ENCODE measurements at places on chromosomes 5 and 9.

GRCh38 chr9:89781838-89782540 is 177.2 kb downstream of the GADD45G start:
- no peak for DNase-seq

GRCh38 chr9:137255448-137256114 is 454 bp downstream of the NELFB start:
- DNase-seq: no peak

DNA sequence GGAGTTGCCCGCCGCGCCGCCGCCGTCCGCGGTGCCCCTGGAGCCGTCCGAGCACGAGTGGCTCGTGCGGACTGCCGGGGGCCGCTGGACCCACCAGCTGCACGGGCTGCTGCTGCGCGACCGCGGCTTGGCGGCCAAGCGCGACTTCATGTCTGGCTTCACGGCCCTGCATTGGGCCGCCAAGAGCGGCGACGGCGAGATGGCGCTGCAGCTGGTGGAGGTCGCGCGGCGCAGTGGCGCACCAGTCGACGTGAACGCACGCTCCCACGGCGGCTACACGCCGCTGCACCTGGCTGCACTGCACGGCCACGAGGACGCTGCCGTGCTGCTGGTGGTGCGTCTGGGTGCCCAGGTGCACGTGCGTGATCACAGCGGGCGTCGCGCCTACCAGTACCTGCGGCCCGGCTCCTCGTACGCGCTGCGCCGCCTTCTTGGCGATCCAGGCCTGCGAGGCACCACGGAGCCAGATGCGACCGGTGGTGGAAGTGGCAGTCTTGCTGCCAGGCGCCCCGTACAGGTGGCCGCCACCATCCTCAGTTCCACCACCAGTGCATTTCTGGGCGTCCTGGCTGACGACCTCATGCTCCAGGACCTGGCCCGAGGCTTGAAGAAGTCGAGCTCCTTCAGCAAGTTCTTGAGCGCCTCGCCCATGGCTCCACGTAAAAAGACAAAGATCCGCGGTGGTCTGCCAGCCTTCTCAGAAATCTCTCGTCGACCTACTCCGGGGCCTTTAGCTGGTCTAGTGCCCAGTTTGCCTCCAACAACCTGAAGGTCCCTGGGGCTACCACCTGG is 1.6 kb downstream of the SOWAHA start:
- no peak for DNase-seq

- no peak for DNase-seq
Observed at GRCh38 chr5:72144762-72145161, 37.5 kb downstream of the MAP1B start.

DNA sequence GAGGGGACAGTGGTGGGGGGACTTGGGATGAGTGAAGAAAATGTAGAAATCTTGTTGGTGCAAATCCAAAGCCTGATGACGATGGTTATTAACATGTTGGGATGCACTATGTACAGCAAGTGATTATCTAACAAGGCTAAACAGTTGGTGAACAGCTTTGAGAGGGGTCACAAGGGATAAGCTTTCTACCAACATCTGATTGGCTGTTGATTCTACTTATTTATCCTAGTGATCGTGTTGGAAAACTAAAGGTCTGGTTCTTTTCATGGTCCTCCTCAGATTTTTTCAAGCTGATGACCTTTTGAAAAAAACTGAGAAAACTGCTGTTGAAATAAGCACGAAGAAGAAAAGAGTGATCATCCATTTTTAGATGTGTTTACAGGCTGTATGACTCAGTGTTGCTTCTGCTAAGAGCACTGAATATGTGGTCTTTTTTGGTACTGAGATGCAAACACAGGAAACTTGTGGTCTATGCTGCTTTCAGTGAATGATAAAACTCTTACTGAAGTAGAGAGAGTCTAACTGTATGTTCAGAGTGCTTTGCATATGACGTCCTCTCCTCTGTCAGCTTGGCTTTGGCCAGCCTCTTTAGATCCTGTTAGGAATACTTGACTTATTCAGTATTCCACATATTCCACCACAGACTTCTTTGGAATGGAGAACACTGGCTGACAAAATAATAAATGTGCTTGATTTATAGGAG is 174.8 kb downstream of the SLF1 start:
- DNase-seq: peak; percentile 10

DNA sequence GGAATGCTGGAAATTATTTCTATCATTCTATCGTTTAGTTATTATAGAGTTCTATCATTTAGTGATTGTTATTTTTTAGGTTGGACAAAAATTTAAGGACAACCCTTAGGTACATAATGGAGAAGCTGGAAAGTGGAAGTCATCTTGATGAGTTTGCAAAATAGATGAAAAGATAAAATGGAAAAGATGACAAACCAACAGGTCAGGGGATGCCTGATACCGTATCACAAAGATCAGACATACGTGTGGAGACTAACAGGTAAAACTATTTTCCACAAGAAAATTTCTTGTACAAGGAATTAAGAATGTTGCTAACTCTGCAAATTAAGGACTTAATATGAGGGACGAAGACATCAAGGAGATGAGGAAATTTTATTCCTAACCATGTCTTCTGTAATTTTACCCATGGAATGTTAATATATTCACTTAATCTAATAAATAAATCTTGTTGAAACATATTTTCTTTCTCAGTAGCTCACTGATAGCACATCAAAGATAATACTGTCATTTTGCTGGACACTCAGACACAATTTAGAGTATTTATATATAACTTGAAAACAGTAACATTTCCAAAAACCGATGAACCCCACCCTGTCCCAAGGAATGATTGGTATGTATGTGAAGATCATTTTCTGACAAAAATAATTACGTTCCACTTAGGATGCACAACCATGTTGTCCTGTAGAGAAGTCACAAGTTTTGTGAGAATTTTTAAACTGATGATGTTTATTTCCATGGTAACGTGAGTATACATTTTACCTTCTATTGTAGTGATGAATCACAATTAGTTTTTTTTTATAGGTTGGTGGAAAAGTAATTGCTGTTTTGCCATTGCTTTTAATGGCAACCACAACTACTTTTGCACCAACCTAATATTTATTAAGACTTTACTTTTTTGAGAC is 2.6 kb downstream of the LURAP1L start:
- DNase-seq: no peak

DNA sequence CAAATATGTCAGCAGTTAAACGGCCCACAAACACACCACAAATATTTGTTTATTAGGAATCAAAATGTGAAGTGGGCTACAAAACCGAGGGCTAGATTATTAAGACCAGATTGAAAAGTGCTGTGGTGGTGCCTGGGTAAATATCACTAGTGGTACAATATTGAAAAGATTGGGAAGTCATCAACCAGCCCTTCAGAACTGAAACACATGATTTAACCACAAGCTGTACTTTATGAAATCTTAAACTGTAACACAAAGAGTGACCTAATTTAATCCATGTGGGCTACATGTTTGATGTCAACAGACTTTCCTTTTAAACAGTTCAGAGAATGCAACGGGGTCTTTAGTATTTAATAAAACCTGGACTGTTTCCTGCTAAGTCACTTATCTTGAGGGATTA is 182.3 kb downstream of the SPATA31D1 start:
- no peak for DNase-seq
